Cortex of kidney (tissue), 1 donor: ENCODE measurements at places on chromosomes 2 and 18.

DNA sequence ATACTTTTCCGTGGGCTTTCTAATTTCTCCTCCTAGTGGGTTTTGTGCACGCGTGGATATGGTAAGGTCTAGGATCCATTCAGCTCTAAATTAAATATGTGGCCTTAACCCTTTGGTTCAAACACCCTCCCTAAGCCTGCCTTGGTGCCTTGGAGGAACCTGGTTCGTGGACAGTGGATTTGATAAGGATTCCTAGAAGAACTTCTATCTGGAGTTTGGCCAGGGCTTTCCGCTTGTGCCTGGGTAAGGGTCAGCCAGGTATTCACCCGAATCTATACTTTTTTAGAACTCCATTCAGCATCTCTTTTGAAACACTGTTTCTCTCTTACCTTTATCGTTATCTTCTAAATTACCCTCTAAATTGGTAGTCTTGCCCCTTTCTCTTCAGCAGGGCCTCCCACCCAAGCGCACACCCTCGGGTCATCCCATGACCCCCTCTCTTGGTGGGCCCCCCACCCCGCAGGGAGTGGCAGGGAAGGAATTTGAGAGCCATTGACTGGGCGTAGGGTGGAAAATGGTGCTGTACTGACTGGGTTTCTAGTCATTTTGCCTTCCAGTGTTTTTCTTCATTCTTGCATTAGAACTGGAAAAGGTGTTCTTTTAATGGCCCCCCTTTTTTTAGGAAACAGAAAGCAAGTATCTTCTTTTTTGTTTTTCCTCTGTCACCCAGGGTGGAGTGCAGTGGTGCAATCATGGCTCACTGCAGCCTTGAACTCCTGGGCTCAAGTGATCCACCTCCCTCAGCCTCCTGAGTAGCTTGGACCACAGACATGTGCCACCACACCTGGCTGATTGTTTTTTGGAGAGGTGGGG, 1.8 kb downstream of the SOCS6 start:
- DNase-seq = no peak

- DNase-seq = no peak
Measured at GRCh38 chr2:134679294-134679693, 39.5 kb downstream of the TMEM163 start.

DNA sequence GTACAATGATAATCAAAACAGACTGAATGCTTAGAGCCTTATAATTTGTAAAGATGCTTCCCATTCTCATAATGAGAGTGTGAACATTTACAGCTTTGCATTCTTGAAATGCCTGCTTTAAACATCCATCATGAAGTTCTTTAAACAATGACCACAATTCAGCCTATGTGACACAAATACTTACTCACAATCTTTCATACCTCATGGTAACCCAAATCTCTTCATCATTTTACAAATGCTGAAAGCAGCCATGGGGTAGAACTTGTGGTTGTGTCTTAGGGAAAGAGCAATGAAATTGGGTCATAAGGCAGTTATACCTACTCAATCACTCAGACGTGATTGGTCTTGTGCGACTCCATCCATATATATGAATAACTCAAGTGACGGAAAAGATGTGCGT, 140.7 kb downstream of the RND3 start:
- no peak for DNase-seq

DNA sequence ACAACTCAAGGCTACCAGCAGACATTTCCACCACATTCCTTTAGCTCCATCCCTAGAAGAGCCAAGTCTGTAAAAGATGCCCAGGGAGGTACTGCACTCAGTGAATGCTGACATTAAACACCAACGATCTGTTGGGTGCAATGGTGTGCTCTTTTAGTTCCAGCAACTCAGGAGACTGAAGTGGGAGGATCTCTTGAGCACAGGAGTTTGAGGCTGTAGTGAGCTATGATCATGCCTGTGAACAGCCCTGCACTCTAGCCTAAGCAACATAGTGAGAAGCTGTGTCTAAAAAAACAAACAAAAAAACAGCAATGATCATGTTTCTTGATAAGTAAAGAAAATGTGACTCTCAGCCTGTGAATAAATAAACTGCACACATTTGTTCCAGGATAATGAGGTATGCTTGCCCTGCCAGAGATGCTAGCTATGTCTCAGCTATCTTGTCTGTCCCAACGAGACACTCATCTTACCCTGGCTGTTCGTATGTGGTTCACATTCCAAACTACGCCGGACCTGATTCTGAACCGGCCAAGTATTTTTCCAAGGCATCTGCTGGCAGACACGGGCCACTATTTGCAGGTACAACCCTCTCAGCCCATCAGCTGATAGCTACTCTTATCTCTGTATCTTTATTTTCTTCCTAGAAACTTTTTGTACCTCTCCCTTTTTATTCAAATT, 21.8 kb downstream of the TMEM182 start:
- no peak for DNase-seq

DNA sequence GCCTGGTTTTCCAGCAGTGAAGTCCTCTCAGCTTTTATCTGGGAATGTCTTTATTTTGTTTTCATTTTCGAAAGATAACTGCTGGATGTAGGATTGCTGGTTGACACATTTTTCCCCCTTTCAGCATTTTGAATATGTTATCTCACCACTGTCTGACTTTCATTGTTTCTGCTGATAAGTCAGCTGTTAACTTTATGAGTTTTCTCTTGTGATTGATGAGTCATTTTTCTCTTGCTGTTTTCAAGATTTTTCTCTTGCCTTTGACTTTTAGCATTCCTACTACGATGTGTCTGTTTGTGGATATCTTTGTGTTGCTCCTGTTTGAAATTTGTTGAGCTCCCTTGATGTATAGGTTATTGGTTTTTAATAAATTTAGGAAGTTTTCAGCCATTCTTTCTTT, 85.5 kb downstream of the AGPS start:
- no peak for DNase-seq

GRCh38 chr2:239711911-239712570, 311.2 kb upstream of the HDAC4 start:
- no peak for DNase-seq

GRCh38 chr2:75020476-75020875, 62.0 kb downstream of the POLE4 start:
- no peak for DNase-seq

DNA sequence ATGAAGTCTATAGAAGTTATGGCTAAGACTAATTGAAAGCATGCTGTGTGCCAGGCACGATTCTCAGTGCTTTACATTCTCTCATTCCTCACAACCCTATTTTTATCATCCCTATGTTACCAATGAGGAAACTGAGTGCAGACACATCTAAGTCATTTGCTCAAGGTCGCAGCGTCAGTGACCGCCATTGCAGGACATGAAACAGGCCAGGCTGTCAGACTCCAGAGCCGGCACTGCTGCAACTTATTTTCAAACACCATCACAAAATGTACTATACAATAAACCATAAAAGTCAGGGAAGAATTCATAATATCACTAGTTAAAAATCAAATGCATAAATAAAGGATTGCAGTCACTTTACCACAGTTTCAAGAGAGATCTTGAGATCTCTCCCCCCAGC, 5.6 kb downstream of the STK39 start:
- no peak for DNase-seq

- no peak for DNase-seq
Measured at GRCh38 chr18:39464006-39464405, 1898.4 kb upstream of the CELF4 start.

- DNase-seq = no peak
Measured at GRCh38 chr2:200040831-200041230, 85.4 kb downstream of the MAIP1 start.

GRCh38 chr2:219709331-219709761, 81.9 kb downstream of the SLC4A3 start:
- no peak for DNase-seq

DNA sequence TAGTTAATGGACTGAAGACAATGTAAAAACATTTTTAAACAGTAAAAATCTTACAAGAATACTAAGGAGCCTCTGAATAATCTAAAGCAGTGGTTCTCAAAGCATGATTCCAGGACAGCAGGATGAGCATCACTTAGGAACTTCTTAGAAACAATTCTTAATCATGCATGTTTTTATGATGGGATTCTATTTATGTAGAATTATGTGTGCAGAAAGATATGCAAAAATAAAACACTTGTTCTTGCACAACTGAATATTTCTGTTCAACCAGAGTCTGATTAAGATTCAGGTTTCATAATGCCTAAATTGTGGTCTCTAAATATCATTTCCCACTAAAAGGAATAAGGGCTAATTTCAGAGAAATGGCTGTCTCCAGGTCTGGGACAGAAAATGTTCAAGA, 69.2 kb upstream of the MTIF2 start:
- no peak for DNase-seq

DNA sequence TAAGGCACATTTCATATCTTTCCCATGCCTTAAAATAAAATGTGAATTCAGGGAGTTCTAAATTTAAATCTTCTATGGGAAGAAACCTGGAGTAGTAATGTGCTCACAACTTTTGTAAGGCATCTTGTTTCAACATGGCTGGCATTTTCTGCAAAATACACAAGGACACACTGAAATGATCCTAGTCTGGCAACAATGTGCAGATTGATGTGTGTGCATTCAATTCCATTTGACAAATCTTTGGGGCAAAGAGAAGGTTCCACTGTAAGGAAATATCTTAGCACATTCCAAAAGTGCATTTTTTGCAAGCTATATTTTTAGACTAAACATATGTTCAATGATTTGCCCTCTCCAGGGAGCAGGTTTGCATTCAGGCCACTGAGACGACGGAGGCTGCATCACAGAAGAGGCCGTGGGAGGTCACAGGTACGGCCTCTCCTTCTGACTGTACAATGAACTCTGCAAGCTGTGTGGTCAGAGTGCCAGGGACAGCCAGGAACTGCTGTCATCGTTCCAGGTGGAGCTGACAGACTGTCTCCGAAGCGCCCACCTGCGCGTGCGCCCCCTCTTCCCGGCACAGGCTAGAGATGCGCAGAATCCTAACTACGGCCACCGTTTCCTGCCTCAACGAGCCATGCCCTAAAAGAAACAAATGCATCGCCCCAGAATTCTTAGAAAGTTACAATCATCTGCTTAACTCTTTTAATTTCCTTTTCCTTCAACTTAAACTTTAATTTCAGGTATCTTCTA, 149.2 kb upstream of the POU3F3 start:
- DNase-seq = no peak

- no peak for DNase-seq
Measured at GRCh38 chr2:64652231-64653108, 1.2 kb downstream of the SERTAD2 start.
